ENCODE measurements at places on chromosomes 7 and 10.

DNA sequence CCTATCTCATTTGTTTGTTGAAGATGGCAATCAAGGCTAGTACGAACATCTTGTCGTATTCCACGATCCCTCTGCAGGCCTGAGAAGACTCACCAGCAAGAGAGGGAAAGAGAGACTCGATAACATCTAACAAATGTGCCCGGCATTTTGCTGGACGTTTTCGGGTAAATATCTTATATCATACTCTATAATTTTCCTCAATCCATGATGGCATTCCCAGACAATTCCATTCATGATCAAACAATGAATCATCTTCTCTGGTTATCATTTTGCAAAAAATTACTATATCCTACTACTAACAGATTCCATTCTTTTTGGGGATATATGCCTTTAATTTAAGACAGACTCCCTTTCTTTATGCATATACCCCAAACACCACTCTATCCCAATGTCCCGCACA lies 118.1 kb downstream of the TYW1B start:
- no peak for DNase-seq

GRCh38 chr7:99628471-99629465 lies 12.0 kb downstream of the ZSCAN25 start:
- no peak for DNase-seq

DNA sequence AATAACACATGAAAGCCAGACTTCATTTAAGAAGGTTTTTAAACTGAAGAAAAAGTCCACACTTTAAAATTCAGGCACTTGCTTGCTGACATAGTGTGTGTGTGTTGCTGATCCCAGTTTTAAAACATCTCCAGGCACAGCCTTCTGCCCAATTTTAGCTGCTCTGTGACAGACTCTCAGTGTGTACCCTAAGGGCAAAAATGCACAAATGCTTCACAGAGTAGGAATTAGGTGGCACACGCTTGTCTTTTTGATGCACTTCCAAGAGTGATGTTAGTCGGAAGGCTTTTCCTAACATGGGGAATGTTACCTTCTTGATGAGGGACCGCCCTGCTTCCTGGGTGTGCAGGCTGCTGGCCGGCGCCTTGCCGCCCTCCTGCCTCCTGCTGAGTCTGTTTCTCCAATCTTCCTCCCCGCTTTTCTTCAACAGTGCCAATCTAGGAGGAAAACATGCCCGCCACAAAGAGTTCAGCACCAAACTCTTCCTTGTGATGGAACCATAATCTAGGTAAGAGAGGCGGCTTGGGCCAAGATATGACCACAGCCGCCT lies 122.3 kb downstream of the SVIL start:
- no peak for DNase-seq

- no peak for DNase-seq
Observed at GRCh38 chr7:2483494-2483893, 7.3 kb upstream of the GRIFIN start.

GRCh38 chr10:77620731-77621130 lies 16.9 kb downstream of the KCNMA1 start:
- DNase-seq, result no peak

DNA sequence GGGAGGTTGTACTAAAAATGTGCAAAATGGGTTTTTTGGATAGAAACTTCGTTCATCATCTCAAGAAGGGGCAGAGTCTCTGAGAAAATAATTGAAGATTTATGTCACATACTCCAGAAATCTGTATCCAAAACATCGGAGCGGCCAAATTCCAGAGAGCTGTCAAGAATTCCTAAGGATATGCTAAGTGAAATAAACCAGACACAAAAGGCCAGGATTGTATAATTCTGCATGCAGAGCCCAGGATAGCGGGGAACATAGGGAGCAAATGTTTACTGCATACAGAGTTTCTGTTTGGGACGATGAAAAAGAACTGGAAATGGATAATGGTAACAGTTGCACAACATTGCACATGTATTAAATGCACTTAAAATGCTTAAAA lies 224.2 kb upstream of the AUTS2 start:
- no peak for DNase-seq

GRCh38 chr7:84847790-84848189 lies 339.1 kb downstream of the SEMA3D start:
- no peak for DNase-seq

DNA sequence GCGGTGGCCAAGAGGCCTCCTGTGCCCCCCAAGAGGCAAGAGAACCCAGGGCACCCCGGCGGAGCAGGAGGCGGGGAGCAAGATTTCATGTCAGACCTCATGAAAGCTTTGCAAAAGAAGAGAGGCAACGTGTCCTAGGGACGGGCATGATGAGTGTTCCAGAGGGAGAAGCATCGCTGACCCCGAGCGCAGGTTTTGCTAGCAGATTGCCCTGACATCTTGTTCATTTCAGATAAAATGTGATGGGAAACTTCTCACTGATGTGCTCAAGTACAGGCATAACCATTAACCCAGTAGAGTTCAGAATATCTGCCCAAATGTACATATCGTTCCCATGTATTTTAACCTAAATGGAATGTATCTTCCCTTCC lies 129.2 kb downstream of the APBB1IP start:
- peak; percentile 30 for DNase-seq

DNA sequence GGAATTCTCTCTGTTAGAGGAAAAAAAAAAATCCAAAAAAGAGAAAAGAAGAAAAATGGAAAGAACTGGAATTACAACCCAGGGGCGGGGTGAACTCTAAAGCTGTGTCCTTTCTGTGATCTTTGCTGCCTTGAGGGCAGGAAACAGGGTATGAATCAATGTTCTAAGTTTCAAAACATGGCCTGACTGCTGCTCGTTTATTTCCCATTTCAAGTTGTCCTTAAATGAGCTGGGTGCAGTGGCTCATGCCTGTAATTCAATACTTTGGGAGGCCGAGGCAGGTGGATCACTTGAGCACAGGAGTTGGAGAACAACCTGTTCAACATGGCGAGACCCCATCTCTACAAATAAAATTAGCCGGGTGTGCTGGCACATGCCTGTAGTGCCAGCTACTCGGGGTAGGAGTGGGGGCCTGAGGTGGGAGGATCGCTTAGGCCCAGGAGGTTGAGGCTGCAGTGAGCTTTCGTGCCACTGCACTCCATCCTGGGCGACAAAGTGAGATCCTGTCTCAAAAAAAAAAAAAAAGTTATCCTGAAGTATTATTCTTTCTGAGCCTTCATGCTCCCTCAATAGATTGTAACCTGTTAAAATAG lies 24.7 kb upstream of the TFAM start:
- DNase-seq, result no peak

- no peak for DNase-seq
Observed at GRCh38 chr10:4813496-4813895, 12.5 kb upstream of the AKR1E2 start.

- no peak for DNase-seq
Observed at GRCh38 chr7:125506331-125506730, 576.7 kb upstream of the POT1 start.

DNA sequence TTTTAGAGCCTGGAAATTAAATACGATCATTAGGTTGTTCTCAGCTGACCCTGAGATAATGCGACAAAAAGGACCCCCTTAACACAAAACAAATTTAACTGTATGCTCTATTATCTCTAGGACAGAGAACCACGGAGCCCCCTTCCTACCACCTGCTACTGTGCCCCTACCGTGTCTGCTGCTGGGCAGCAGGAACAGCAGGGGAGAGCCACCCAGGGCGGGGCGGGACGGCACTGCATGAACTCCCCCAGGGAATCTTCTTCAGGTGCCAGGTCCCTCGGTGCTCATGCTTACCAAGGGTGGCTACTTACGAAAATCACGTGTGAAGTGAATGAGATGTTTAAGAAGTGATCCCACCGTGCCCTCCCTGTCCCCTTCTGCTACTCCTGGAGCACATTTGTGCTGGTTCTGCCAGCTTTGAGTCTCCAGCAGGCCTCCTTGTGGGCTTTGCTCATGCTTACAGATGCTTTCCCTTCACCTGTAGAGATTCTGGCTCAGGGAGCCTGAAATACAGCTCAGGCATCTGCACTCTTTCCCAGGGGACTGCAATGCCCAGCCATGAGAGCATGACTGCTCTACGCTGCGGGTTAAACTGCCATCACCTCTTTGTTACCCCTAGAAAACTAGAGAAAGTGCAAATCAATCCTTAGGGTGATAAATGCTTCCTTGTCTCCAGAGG lies 59.9 kb downstream of the MRPL32 start:
- DNase-seq, result no peak

- no peak for DNase-seq
Observed at GRCh38 chr10:44424957-44425356, 40.1 kb upstream of the CXCL12 start.

DNA sequence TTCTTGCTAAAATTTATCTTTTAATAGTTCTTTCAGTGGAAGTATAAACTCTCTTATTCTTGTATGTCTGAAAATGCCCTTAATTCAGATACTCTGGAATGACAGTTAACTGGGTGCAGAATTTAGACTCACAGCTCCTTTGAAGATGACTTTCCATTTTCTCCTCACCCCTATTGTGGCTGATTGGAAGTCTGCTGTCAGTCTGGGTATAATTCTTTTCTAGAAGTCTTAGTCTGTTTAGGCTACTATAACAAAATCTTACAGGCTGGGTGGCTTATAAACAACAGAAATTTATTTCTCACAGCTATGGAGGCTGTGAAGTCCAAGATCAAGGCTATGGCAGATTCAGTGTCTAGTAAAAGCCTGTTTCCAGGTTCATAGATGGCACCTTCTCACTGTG lies 145.2 kb upstream of the GDF10 start:
- DNase-seq, result no peak

GRCh38 chr10:101967713-101968112 lies 88.3 kb downstream of the ARMH3 start:
- DNase-seq, result no peak

DNA sequence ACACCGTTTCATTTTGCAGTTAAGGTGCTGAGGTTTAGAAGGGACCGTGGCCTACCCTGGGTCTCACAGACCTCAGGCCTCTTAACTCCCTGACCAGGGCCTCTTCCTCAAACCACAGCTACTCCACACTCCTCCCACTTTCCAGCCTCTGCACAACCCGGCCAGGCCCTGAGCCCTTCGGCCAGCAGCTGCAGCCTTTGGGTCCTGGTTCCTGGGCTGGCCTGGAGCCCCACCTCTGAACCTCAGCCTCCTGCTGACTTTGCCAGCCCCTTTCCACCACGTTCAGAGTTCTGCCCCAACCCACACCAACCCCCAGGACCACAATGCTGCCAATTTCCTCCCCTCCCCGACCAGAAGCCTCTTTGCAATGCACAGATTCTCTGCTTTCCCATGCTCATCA lies 84.1 kb downstream of the VOPP1 start:
- DNase-seq, result no peak

GRCh38 chr7:114937446-114937845 lies 15.6 kb downstream of the MDFIC start:
- no peak for DNase-seq

- DNase-seq, result no peak
Observed at GRCh38 chr10:49362596-49363260, 33.2 kb downstream of the DRGX start.

DNA sequence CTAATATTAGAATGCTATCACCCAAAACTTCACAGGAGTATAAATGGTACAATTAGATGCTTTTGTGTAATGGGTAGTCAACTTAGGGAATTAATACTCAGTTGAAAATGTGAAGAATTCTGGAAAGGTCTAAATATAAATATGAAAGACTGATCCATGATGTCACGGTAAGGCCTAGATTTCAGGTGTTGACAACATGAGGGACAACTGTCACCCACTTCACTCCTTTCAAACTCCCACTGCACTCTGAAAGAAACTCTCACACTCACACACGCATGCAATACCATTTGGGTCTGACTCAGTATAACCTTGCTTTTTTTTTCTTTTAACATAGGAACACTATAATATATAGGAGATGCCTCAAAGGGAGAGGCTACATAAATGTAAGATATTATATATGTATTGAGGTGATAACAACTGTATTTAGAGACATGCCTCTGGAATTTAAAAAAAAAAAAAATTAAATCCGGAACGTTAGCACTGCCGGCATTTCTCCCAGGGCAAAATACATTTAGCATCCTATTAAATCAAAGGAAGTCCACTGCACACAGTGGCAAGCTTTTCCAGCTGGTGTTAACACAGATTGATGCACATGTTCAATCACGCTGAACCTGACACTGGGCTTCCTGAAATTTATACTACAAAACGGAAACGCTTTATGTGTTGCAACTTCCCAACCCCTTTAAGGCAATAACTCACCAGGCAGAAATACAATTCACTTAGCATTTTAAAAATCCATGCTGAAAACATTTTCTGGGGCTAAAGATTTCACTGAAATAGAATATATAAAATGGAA lies 74.9 kb downstream of the RSU1 start:
- no peak for DNase-seq

DNA sequence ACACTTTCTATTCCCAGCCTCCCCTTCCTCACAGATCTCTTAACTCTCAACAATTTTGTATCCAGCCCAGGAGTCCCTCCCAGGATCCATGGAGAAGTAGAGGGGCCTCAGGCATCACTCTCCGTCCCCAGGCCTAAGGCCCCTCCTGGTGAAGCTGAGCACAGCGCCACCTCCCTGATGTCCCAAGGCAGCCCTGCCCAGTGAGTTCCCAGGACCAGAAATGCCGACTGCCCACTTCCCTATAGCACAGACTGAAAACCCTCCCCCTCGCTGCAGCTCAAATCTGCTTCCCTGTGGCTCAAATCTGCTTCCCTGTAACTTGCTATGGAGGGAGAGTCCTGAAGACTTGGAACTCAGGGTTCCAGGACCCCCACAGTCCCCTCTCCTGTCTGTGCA lies 35.6 kb downstream of the YKT6 start:
- no peak for DNase-seq

GRCh38 chr10:75528392-75528791 lies 97.0 kb downstream of the LRMDA start:
- no peak for DNase-seq

DNA sequence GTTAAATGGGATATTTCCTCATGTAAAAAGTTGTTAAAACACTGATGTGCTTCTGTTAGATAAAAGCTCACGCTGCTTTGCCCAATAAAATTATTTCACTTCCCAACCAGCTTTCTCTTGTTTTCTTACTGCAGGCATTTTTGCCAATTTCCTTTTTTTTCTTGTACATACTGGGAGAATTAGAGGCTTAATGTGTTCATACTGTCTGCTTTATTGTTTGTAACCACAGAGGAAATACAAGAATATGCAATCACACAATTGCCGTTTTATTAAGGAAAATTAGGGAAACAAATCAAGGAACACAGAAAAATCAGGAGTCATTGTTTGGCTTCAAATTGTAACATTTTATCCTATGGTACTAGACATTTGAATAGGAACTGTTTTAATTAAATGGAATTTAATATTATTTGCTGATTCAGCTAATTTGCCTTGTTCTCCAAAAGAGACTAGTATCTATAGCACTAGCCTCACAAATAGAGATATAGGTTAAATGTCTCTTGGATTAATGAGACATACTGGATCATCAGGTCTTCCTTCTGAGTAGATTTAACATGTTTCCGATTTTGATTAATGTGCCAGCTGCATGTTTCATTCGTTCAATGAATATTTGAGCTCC lies 6.4 kb upstream of the VWA2 start:
- DNase-seq, result no peak

DNA sequence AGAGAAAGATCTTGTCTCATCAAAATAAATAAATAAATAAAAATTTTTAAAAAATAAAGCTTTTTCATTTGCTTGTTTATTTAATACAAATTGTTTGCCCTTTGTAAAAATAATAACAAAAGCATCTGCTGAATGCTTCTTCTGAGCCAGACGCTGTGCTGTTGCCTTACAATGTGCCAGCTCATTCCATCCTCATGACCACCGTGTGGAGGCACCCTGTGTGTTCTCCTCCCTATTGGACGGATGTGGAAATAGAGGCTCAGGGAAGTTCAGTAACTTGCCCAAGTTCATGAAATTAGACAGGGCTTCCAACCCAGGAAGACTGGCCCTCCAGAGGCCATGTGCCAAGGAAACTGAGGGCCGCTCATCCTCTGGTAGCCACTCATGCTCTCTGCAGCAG lies 120.6 kb downstream of the SH3PXD2A start:
- DNase-seq, result no peak

Data from 8988T (cell line).